ENCODE measurements at places on chromosomes 4 and X.

- no peak for DNase-seq
Observed at GRCh38 chr4:163473130-163473529, 424 bp downstream of the TKTL2 start.

GRCh38 chr4:654871-655463, 19.1 kb downstream of the ATP5ME start:
- no peak for DNase-seq

- DNase-seq, result no peak
Observed at GRCh38 chrX:143570782-143571181, 53.5 kb upstream of the SPANXN3 start.

GRCh38 chrX:47674776-47675175, 15.8 kb upstream of the UXT start:
- no peak for DNase-seq

- peak; percentile 13 for DNase-seq
Observed at GRCh38 chr4:81335122-81335912, 120.3 kb upstream of the PRKG2 start.

DNA sequence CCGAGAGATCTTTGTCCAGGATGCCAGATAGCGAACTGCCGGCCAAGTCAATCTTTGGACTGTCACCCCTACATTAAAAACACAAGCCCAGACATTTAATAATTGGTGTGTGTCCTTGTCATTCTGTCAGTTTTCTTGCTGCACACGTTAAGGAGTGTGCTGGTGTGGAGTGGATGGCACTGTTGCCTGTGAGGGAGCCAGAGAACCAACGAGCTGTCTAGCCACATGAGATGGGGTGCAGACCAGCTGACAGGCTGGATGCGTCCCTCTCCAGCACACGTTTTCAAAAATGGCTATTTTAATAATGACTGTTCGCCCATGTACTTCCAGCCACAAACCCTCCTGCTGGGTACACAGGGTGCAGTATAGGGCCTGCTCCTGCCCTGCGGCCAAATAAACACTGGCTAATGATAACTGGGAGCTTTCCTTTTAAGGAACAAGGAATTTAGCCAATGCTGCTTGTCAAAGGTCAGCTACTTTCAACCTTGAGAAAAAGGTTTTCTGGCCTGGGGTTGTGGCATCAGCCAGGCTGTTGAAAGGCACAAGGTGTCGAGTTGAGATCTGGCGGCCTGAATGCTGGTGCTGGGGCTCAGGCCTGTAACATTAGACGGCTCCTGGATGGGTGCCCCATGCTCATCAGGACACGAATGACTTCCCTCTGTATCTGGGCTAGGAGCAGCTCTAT, 54.0 kb upstream of the MAP3K15 start:
- no peak for DNase-seq

DNA sequence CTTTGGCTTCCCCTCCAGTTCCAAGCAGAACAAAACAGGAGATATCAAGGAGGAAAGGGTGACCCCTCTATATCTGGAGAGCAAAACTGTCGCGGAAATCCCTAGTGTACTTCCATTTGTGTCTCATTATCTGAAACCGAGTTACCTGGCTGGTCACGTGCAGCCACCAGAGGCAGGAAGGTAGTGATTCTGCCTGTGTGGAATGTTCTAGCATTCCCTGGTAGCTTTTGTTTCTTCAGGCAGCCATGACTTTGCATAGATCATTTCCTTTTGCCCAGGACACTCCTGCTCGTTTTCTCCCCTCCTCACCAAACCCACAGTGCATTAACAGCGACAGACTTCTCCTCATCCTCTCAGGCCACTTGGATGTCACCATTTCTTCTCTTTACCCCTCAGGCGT, 107.9 kb downstream of the PTTG2 start:
- no peak for DNase-seq

DNA sequence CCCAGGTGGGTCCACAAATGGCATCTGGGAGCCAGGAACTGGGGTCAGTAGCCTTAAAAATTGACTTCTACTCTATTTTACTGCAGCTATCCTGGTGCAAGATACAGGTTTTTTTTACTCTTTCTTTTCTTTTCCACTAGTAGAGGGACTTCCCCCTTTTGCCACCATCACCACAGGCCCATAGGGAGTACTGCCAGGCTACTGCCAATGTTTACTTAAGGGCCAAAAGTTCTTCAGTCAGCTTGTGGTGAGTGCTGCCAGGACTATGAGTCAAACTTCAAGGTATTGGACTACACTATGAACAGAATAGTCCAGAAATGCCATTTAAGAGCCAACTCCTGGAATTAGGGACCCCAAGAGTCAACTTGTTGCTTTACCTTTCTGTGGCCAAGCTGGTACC, 94.7 kb downstream of the EDA2R start:
- DNase-seq, result no peak

- DNase-seq, result peak; percentile 11
Observed at GRCh38 chr4:29081234-29081955, 1638.8 kb upstream of the PCDH7 start.

- DNase-seq, result peak; percentile 20
Observed at GRCh38 chr4:88457307-88458103, 586 bp downstream of the HERC5 start.

GRCh38 chr4:85736571-85736970, 261.6 kb downstream of the ARHGAP24 start:
- no peak for DNase-seq

GRCh38 chr4:53161051-53161786, 204.6 kb downstream of the SCFD2 start:
- DNase-seq, result no peak

DNA sequence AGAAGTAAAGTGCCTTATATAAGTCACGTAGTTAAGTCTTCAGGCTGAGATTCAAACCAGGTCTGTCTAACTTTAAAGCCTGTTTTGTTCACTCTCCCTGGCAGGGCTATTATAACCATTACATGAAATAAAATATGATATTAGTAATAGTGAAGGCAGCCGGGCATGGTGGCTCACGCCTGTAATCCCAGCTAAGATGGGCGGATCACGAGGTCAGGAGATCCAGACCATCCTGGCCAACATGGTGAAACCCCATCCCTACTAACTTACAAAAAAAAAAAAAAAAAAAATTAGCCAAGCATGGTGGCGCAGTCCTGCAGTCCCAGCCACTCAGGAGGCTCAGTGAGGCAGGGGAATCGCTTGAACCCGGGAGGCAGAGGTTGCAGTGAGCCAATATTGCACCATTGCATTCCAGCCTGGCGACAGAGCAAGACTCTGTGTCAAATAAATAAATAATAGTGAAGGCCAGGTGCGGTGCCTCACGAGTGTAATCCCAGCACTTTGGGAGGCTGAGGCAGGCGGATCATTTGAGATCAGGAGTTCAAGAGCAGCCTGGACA, 22.1 kb upstream of the SOWAHD start:
- DNase-seq, result no peak

DNA sequence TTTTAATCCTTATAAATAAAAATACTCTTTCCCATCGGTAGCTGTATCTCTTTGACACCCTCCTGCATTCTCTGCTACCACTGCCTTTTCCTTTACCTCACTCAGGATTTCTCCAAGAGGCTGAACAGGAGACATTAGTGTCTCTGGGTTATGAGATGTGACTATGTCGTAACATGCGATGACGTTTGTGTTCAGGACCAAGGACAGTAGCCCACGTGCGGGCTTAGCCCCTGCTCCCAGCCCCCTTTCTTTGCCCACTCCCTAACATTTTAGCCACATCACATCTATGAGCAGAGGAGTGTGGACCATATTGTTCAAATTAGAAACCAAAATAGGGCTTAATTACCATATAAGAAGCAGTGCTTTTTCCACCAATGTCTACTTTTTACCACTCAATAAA, 369.3 kb downstream of the FBXW7 start:
- peak; percentile 5 for DNase-seq

DNA sequence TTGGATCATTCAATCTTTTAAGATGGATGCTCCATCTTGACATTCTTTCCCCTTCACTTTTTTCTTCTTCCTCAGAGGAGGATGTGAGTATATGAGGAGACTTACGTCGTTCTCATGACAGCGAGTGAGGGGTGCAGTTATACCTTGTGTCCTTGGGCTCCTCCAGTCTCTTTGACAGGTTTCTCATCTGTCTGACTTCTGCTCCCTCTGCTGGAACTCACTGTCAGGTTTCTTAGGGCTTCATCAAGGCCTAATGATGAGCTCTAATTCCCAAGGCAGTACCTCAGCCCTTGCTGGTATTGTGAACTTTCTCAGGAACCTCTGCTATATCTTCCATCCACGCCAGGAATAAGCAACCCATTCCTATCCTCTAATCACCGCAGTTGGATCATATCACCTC, 237.8 kb upstream of the ADGRL3 start:
- no peak for DNase-seq

GRCh38 chrX:27163236-27163635, 299.9 kb downstream of the PPP4R3C start:
- DNase-seq, result no peak

- no peak for DNase-seq
Observed at GRCh38 chrX:106401965-106402559, 209.7 kb upstream of the RADX start.

DNA sequence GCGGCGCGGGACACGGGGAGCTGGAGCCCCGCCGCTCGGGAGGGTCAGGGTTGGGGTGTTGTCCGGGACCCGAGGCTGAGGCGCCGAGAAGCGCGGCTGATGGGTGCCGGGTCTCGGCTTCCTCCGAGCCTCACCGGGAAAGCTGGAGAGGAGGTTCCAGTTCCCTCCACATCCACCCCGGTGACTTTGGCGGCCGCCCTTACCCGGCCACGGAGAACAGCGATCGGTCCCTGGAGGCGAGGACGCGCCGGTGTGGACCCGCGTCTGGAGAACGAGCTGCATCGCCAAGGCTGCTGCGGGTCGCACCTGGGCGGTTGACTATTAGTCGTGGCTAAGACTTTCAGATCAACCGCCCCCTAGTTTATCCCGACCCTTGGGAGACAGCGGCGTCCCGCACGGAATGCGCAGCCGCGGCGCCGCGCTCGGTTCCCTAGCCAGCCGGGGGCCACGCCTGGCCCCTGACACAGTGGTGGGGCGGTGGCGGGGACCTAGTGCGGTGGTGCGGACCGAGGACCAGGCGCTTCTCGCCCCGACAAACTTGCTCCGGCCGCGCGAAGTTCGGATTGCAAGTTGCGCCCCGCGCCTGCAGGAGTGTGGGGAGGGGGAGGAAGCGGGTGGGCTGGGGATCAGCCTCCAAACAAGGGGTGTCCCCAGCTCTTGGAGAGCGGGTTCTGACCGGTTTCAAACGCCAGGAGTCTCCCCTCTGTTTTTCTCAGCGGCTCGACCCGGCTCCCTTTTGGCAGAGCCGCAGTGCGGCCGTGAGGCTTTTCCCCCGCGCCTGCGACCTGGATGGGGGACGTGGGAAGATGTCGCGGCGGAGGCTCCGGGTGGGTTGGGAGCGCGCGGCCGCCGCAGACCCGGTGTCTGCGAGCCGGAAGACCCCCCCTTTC, 568 bp downstream of the FHDC1 start:
- DNase-seq, result peak; percentile 28

DNA sequence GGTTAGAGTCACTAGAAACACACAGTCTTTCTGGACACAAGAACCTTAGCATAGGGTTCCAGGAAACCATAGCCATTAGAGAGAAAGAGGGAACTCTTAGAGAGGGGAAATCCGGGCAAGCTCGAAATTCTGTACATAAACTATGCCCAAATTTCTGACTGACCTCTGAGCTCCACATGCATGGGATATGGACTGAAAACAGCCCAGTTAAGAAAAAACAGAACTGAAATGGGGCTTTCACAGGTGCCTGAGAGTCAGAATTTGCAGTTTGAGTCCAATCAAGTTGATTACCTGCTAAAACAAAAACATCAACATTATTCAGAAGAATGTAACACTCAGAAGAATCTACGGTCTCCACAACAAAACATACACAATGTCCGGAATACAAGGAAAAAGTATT, 13.1 kb downstream of the DCHS2 start:
- no peak for DNase-seq

DNA sequence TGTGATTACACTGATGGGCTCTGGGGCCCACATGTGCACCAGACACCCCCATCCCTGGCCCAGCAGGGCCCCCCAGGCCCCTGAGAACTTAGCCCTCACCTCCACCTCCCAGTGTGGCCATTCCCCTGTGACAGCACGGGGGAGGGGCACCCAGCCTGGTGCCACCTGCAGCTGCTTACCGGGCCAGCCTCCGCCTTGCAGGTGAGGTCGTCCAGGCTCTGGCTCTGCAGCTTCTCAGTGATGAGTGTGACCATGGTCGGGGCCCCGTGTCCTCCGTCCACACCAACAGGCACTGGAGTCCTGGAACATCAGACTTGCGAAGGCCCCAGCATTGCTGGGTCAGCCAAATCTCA, 15.6 kb downstream of the FAM53A start:
- no peak for DNase-seq

DNA sequence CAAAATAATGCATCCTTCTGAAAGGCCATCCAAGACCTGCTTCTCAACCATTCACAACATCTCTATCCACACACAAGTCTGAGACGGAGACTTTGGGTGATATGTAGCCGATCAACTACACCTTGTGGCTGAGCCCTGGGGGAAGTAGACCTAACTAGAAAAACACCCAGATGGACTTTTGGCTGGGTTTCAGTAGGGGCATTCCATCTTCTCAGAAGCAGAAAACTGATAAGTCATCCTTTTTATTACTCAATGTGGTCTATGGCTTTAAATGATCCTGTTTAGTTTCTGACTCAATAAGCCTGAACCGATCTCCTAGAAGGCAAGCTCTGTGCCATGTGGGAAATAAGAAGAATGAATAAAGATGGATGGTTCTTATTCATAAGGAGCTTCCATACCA, 82.5 kb upstream of the AFF2 start:
- DNase-seq, result peak; percentile 11

DNA sequence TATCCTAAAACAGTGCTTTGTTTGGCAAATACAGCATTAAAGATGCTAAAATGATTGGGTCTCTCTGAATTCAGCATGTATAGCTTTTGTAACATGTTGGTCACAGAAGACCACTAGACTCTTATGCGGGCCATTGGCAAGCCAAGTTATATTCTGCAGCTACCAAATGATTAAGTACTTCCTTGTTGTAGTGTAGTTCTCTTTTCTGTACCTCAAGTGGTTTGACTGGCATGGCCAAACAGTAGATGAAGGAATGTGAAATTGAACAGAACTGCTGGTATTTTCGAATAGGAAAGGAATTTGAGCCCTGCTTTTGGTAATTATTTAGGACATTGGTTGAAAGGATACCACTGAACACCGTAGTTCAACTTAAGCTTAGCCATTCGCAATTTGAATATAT, 193.9 kb upstream of the GPC4 start:
- no peak for DNase-seq

GRCh38 chr4:8201321-8201781, 2.3 kb downstream of the SH3TC1 start:
- DNase-seq, result no peak

DNA sequence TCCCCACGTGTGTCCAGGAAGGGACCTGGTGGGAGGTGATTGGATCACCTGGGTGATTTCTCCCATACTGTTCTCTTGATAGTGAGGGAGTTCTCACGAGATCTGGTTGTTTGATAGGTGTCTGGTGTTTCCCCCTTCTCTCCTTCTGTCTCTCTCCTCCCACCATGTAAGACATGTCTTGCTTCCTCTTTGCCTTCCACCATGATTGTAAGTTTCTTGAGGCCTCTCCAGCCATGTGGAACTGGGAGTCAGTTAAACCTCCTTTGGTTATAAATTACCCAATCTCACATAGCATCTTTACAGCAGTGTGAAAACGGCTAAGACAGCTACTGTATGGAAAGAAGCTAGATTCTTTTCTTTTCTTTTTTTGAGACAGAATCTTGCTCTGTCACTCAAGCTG, 21.6 kb upstream of the FGG start:
- DNase-seq, result no peak
